ENCODE measurements at places on chromosomes 1 and 21.

GRCh38 chr21:37184784-37185593 is 82.1 kb downstream of the VPS26C start:
- DNase-seq = no peak

GRCh38 chr1:58398714-58399113 is 147.8 kb downstream of the OMA1 start:
- no peak for DNase-seq

GRCh38 chr1:72119491-72119890 is 162.8 kb downstream of the NEGR1 start:
- no peak for DNase-seq

DNA sequence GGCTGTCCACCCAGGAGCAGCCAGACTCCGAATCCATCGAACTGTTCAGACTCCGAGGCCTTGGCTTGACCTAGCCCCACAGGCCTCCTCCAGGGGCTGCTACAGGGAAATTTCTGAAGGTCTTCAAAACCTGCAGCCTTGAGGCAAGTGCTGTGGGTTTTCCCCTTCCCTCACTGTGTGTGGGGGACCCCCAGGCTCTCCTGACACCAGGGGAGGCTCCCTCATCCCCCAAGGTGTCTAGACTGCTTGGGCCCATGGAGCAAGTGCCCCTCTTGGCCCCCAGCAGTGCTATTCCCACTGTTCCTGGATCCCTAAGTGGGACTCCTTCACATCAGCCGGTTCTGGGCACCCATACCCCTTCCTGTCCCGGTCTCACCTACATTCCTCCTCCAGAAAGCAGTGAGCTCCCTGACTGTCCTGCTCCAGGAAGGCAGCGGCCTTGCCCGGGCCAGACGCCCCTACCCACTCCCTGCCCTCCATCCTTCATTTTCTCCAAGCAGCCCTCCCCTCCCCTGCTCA is 814 bp downstream of the PAQR7 start:
- DNase-seq = no peak

DNA sequence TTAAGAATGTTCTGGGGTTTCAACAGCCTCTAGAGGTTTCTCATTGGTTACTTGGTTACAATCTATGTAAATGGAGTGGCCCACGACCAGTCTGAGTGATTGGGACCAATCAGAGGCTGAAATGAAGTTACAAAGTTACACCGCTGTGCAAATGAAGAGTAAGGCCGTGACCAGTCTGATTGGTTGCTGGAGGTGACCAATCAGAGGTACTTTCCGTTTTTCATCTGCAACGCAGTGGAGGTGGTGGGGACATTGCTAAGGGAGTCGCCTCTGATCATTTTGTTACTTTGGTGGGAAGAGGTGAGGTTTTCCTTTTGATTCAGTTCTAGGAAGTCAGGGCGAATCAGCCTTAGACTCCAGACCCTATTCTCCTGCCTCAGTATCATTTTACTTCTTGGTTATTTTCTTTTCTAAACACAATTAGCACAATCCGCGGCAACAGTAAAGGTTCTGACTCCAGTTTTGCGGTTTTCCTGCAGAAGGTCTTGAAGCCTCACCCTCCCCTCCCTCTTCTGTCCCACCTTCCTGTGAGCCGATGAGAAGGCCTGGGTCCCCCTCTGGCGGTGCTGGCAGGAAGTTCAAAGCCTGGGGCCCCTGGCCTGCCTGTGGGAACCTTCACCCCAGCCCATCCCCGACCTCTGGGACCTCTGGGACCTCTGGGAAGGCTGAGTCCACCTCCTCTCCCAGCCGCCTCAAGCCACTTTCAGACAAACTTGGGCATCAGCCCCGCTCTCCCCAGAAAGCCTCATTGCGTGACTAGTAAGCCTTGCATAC is 38.7 kb upstream of the TTC34 start:
- no peak for DNase-seq

DNA sequence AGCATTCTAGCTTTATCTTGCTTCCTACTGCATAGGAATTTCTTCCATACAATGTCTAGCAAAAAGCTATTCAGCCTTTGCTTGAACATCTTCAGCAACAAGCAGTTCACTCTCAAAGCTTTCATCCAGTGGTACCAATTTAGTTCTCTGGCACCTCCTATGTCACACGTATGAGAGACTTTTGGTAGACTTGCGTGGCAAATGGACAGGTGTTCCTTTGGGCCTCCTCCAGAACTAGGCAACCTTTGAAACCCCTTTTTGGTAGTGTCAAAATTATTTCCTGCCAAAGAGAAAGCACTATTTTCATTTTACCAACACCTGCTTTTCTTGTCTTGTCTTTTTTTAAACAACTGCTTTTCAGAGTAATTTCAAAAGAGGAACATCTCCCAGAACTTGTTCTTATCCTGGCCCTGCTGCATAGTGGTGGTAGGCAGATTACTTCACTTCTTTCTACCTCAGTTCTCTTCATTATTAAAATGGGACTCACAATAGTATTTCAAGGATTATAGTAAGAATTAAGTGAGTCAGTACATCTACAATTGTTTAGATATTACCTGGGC is 122.4 kb downstream of the MAST2 start:
- DNase-seq = peak; percentile 49

DNA sequence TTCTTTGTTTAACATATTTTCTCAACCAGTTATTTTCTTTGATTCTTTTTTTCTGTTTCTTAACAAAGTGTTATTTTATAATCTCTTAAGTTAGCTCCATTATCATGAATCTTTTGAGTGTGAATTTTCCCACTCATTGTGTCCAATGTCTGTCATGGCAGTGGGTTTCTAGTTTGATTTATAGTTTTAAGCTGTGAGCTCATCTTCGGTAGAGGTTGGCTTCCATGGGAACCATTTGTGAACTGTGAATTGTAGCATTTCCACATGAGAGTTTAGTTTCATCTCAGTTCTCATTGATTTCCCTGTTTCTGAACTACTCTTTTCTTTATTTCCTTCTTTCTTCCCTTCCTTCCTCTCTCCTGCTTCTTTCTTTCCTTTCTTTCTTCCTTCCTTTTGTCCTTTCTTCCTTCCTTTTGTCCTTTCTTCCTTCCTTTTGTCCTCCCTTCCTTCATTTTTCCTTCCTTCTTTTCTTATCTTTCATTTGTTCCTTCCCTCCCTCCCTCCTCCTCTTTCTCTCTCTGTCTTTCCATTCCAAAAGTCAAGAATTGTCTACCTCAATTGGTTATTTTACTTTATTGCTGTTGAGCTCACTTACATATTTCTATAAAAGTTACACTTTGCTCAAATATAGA is 3.0 kb upstream of the CRB1 start:
- DNase-seq = no peak

DNA sequence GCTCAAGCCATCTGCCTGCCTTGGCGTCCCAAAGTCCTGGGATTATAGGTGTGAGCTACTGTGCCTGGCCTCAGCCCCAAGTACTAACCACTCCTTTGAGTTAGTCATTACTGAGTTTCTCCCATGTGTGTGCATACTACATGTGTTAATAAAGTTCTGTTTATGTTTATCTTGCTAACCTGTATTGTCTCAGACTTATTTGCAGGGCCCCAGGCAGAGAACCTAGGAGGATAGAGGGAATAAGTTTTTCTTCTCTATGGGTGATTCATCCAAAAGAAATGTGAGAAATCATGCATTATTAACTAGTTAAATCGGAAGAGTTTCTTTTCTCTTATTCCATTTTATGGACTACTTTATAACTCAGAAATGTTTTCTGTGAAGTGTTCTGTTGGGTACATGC is 203.9 kb upstream of the CACYBP start:
- DNase-seq = no peak

DNA sequence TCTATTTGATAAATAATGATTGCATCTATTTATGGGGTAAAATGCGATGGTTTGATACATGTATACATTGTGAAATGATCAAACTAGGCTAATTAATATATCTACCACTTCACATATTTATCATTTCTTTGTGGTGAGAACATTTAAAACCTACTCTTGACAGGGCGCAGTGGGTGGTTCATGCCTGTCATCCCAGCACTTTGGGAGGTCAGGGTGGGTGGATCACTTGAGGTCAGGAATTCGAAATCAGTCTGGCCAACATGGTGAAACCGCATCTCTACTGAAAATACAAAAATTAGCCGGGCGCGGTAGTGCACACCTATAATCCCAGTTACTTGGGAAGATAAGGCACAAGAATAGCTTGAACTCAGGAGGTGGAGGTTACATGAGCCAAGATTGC is 25.3 kb downstream of the PLEKHA6 start:
- DNase-seq = no peak

GRCh38 chr1:109482242-109482641 is 1.5 kb upstream of the ATXN7L2 start:
- DNase-seq = no peak
